ENCODE measurements at places on chromosomes 3 and 15.

DNA sequence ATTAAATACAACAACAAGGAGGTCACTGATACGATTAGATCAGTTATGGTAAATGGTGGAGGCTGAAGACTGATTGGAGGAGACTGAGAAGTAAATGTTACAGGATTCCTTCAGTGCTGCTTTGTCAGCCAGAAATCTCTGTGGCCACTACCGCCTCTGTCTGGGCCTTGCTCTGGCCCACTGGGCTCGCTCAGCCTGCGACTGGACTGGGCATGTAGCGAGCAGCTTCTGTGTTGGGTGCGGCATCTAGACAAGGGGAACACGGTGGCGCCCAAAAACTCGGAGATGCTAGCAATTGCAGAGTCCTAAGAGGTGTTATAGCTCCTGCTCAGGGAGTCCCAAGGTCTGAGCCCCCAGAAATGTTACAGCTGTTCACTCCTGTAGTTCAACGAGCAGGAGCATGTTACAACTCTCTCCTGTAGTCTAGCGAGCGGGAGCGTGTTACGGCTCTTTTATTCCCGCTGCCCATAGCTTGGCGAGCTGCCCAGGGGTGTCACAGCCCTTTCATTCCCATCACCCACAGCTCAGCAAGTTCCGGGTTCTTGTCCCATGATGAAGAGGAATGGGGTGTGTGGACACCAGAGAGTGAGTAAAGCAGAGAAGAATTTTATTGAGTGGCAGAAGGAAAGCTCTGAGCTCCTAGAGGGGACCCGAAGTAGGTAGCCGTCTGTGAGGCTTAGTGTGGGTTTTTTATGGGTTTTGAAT is 24.7 kb downstream of the SLC15A2 start:
- no peak for DNase-seq

DNA sequence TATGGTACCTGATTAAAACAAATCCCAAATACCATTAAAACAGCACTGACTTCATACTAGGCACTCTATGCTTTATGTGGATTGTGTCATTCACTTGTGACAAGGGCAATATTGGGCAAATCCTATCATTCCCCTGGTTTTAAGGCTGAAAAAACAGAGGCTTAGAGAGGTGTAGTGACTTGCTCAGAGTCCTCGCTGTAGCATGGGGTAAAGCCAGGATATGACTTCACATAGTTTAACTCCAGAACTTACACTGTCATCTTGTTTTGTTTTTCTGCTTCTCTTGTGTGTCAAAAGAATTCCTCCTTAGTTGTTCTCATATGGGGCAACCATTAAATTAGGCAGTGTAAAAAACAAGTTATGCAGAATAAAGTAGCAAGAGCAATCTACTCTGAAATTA is 40.3 kb upstream of the ICE2 start:
- peak; percentile 52 for DNase-seq

DNA sequence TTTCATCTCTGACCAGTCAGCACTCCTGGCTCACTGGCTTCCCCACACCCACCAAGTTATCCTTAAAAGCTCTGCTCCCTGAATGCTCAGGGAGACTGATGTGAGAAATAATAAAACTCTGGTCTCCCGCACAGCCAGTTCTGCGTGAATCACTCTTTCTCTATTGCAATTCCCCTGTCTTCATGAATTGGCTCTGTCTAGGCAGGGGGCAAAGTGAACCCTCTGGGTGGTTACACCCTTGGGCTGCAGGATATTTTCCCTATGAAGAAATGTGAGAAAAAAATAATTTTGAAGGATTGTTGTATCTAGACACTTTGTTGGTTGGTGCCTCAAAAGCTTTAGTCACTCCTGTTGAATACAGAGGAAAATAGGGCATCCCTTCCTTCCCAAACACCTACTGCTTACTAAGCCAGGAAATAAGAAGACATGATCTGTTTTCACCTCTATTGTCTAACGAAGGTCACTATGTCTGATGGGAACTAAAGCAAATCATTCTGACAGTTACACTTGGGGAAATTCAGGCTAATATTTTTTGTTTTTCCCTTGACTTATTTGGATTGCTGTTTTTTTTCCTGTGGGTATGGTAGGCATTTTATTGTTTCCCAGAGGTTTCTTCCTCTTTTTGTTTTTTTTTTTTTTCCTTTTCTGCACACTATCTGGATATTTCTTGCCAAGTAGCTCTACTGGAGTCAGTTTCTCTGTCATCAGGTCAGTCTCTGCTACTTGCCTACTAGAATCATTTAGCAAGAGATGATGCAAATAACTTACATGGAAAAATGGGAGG is 15.3 kb upstream of the TNFSF10 start:
- DNase-seq, result no peak

GRCh38 chr15:32856753-32857152 is 138.9 kb downstream of the GREM1 start:
- DNase-seq, result peak; percentile 81

- no peak for DNase-seq
Observed at GRCh38 chr15:72112116-72112515, 5.8 kb downstream of the MYO9A start.

DNA sequence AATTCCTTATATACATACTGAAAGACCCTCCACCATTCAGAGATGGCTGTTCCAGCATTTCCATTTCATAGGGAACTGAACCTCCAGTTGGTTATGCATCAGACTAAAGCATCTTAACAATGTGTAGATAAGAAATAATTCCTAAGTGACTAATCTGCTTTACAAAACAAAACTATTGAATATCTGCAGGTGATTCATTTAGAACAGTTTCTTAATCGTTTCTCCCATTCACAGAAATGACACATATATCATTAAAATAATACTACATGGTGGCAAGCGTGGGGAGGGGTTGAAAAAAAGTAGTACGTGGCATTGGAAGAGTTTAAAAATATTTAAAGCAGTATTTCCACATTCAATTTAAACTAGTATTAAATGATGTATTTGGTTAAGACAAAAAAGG is 19.5 kb downstream of the COPS2 start:
- DNase-seq, result peak; percentile 92

DNA sequence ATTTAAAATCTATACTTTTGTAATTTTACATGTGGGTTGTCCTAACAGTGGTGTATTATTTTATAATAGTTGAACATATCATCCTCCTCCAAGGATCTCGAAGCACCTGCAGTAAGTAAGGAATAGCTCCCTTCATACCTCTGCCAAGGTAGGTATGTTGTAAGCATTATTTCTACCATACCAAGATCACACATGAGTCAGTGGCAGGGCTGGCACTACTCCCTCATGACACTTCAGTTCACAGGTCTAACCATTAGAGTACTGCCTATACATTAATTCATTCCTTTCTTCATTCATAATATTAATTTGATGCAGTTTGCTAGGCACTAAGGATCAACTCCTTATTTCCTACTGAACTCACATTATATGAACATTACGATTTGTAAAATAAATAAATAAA is 11.9 kb upstream of the LEKR1 start:
- no peak for DNase-seq

DNA sequence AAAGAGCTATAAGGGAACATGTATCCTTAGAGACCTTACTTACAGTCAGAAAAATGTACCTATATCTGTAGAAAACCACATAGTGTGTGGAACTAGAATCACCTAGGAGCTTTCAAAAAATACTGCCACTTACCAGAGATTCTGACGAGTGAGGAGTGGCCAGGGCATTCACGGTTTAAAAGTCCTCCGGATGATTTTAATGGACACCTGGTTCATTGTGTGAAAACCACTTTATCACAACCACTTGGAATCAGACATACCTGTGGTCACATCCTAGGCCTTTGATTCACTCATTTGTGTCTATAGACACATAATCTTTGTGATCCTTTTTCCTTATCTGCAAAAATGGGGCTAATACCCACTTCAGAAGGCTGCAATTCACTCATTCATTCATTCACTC is 159.8 kb downstream of the MBNL1 start:
- DNase-seq, result no peak

GRCh38 chr3:64290864-64291263 is 65.6 kb upstream of the PRICKLE2 start:
- no peak for DNase-seq

DNA sequence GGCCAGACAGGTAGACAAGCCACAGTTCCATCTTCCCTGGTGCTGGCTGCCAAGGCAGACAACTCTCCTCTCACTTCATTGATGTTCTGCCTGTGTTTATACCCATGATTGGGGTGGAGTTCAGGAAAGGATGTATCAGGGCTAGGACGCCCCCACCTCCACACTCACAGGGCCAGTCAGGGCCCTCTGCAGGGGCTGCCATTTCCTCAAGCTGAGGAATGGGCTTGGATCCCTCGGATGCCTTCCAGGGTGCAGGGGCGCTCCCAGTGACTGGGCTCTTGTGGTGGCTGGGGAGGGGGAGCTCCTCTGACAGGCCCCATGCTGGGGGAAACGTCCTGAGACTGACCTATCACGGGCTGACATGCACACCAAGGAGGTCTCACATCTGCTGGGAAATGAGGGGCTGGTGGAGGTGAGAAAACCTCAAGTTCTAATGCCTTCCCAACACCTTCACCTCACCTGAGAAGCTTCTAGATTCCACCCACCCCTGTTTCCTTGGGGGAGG is 31.4 kb downstream of the SEMA7A start:
- DNase-seq, result no peak

All from fibroblast of skin of back (primary cell).